EH (cell line): ENCODE measurements at places on chromosomes 13 and 19.

- DNase-seq = no peak
Measured at GRCh38 chr19:6828698-6829633, 56.5 kb downstream of the VAV1 start.

DNA sequence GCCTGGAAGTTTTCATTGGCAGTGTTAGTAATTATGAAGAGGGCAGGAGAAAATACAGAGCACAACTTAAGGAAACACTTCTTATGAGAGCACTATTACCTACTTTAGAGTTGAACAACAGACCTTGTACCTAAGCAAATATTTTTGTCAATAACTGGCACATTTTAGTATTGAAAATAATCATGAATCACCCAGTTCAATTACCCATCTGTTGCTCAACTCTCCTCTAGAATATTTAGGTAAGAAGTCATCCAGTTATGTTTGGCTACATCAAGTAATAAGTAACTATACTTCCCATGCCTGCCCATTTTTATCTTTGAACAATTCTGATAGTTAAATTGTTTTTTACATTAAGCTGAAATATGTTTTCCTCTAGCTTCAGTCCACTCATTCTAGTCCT, 893.4 kb downstream of the DIAPH3 start:
- peak; percentile 10 for DNase-seq

- peak; percentile 31 for DNase-seq
Measured at GRCh38 chr19:19259741-19260140, 13.4 kb downstream of the TM6SF2 start.

DNA sequence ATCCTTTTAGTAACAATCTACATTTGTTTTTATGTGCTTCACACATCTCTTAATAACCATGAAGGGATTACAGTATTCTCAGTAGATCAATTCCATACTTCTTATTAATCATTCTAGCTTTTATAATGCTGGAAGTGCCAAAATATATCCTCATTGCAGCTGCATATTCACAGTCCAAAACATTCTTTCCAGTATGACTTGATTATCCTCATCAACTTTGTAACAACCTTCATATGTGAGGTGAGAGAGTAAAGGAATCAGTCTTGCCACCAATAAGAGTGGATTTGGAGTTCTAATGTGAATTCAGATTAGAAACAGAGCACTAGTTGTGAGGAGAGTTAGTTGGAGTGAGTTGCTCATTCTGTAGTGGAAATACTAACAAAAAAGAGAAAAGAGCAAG, 208.0 kb upstream of the SPRY2 start:
- DNase-seq = no peak

DNA sequence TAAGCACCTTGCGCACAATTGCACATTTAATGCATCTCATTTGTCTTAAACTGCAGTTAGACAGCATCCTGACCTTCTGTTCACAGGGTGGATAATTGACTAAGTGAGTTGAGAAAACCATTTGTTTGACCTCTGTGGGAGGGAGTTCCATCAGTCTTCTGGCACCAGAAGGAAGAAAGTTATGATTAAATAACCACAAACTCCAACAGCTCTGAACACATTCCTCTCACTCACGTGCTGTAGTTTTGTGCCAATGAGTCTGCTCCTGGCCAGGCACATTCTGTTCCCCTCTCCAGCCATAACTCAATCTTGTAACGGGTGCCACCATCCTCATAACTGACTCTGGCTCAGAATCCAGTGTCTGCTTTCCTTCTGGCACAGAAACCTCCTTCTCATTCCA, 817.2 kb downstream of the SLITRK1 start:
- DNase-seq = peak; percentile 80

DNA sequence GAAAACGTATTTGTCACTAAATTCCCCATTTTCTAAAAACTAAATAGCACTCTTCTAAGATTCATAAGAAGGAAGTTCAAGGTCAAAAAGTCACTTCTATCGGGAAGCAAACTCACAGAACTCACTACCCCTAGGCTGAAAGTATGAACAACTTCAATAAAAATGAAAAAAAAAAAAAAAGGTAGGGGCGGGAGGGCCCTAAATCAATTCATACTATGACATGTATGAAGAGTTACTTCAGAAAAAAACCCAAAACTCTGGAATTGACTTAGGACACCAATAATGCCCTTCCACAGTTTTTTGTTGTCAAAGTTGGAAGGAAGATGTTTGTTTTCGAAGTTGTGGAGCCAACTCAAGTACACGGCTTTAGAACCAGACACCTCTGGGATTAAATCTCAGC, 1.1 kb downstream of the SUCLA2 start:
- DNase-seq = no peak

GRCh38 chr13:25288966-25289365, 1.7 kb upstream of the MTMR6 start:
- no peak for DNase-seq

DNA sequence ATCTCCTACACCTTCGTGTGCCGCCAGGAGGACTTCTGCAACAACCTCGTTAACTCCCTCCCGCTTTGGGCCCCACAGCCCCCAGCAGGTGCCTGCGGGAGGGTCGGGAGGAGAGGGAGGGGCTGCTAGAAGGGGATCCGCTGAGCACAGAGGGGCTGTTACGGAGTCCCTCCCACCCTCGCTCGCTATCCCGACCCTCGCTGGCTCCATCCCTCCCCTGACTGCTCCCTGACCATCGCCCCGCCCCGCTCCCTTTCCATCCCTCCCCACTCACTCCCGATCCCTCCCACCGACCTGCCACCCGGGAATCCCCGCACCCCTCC, 780 bp downstream of the CD177 start:
- no peak for DNase-seq

GRCh38 chr13:26503826-26504594, 53.5 kb upstream of the WASF3 start:
- no peak for DNase-seq

DNA sequence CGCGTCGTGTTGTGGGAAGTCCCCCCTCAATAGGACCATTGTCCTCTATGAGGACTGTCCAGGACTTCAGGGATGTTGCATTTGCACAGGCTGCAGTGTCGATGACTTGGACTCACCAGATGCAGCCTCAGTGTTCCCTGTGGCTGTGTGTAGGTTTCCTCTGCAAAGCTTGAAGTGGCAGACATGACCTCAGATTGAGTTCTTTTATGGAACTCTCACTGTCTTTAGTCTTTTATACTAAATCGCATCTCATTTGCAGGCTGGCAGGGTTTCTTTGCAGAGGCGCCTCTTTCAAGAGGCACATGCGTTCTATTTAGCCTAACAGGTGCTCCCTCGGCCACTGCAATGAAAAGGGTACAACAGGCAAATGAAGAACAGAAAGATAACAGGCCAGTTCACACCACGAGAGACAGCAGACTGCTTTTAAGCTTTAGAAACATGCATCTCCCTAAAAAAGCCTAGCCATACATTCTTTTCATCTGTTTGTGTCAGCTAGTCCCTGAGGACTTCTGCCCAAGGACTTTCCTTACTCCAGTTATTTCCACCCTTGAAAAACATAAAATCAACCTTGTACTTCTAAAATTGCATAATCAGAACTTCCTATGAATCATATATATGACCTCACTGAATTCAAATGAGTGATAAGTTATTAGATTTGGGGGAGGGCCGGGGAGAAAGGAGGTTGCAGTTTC, 118.4 kb downstream of the RAB20 start:
- peak; percentile 72 for DNase-seq

DNA sequence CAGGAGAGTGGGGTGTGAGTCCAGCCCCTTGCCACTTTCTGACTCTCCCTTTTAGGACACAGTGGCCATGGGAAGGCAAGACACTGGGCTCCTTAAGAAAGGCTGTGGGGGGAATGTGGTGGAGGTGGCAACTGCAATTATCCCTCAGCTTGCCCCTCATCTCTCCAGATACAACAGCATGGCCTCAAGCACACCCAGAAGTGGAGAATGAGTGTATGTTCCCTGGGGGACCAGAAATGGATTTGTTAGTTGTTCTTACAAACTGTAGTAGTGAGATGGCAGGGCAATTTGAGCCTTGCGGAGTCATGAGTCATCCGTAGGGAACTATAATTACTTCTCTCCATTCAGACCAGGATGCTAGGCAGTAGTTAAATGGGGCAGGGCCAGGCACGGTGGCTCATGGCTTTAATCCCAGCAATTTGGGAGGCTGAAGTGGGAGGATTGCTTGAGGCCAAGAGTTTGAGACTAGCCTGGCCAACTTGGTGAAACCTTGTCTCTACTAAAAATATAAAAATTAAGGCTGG, 25.6 kb upstream of the CXCL17 start:
- DNase-seq = peak; percentile 89

GRCh38 chr19:38975861-38976271, 324 bp upstream of the FBXO17 start:
- peak; percentile 48 for DNase-seq

GRCh38 chr13:49110122-49110912, 109.8 kb upstream of the MLNR start:
- peak; percentile 92 for DNase-seq

DNA sequence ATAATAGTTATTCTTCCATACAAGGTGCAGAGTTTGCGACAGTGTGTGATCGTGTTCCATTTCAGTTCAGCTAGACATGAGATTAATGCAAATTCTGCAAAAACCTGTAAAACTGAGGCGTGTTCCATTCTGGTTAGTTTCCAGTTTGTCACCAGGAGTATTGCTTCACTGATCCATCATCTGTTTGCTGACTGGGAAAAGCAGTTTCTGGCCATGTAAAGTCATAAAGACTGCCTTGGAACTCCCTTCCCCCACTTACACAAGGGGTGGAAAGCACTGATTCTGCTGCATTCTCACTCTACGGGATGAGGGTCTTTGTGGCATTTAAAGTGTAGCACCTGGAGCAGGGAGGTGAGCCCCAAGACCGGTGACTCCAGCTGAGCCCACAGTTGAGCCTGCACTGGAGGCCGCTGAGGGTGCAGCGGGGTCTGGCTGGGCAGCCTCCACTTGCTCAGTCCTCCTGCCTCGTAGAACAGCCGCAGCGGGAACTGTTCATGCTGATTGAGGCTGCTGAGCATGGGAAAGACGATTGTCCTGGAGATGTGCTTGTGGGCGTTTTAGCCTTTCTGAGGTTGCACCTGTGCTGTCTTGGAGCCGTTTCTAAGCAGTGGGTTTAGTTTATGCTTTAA, 2.0 kb downstream of the ZNF57 start:
- no peak for DNase-seq

DNA sequence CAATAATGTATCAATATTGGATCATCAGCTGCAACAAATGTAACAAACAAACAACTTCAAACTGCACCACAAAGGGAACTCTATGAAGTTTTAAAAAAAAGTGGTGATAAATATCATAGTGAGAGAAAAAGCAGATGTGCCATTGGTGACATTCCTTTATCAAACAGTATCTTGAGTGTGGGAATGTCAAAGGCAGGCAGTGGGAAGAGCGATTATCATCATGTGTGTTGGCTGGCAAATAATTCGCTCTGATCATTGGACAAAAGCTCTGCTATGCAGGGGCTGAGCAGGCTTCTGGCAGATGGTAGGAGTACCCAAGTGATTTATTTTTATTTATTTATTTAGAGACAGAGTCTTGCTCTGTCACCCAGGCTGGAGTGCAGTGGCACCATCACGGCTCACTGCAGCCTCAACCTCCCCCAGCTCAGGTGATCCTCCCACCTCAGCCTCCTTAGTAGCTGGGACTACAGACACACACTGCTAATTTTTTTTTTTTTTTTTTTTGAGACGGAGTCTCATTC, 55.9 kb upstream of the RANBP3 start:
- DNase-seq = no peak

DNA sequence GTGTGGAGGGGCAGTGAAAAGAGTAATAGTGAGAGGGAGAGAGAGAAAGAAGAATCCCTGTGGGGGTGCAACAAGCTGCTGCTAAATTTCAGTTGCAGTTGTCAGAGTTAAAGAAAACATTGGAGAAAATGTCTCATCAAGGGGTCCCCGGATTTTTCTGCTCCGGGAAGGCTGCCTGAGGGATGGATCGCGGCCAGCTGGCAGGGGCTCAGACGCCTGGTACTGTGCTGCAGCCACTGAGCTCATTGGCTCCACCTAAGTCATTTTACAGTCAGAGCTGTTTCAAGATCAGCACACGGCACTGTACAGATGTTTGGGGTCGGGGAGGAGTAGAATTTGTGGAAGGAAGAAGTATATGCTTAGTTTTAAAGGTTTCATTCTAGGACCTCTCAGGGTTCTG, 106.2 kb downstream of the SHISA2 start:
- DNase-seq = no peak

DNA sequence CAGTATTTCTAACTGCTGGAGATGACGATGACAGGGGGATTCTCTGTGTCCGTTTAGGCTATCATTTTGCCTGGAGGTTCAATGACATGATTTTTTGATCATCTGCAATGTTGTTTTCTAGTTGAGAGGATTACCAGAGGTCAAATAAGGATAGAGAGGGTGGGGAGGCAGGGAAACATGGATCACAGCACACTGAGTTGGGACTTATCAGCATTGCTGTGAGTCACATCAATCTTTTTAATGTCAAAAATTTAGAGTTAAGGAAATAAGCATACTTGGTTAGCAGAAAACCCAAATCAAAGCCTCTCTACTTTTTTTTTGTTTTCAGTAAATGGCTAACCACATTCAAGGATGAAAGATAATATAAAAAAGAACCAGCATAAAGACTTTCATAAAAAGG, 43.0 kb upstream of the CSNK1A1L start:
- peak; percentile 44 for DNase-seq

- no peak for DNase-seq
Measured at GRCh38 chr19:6324757-6325156, 8.7 kb downstream of the ACER1 start.

DNA sequence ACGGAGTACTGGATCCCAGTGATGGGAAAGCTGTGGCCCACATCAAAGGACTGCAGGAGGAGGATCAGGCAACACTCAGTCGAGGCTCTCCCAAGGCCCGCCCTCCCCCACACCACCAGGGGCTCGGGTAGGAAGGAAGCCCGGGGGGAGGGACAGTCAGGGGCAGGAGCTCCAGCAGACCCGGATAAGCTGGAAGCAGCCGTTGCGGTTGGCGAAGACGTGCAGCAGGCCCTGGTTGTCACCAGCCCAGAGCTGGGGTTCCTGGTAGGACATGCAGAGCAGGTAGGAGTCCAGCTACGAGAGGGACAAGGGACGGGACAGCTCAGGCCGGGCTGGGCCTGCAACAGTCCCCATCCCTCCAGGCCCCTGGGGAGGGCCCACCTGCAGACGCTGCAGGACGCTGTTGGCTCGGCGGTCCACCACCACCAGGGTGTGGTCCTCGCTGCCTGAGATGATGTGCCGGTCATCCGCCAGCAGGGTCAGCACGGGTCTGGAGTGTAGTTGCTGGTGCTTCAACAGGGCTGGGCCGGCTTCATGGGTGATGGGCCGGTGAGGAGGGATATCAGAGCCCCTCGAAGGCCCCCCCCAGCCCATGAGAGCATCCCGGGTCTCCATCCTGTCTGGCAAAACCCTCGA, 1.9 kb downstream of the GNG14 start:
- no peak for DNase-seq

- DNase-seq = no peak
Measured at GRCh38 chr19:16155128-16155527, 11.6 kb downstream of the HSH2D start.
